NCI-H1092 treated with DMSO at 0.1 percent for 48 hours (cell line): ENCODE measurements at places on chromosomes 7 and 10.

GRCh38 chr10:113232928-113233511, 283.0 kb downstream of the TCF7L2 start:
- no peak for DNase-seq

GRCh38 chr10:132514821-132515520, 22.6 kb upstream of the INPP5A start:
- no peak for DNase-seq

- DNase-seq, result no peak
Measured at GRCh38 chr10:69446650-69447151, 4.6 kb upstream of the TSPAN15 start.

DNA sequence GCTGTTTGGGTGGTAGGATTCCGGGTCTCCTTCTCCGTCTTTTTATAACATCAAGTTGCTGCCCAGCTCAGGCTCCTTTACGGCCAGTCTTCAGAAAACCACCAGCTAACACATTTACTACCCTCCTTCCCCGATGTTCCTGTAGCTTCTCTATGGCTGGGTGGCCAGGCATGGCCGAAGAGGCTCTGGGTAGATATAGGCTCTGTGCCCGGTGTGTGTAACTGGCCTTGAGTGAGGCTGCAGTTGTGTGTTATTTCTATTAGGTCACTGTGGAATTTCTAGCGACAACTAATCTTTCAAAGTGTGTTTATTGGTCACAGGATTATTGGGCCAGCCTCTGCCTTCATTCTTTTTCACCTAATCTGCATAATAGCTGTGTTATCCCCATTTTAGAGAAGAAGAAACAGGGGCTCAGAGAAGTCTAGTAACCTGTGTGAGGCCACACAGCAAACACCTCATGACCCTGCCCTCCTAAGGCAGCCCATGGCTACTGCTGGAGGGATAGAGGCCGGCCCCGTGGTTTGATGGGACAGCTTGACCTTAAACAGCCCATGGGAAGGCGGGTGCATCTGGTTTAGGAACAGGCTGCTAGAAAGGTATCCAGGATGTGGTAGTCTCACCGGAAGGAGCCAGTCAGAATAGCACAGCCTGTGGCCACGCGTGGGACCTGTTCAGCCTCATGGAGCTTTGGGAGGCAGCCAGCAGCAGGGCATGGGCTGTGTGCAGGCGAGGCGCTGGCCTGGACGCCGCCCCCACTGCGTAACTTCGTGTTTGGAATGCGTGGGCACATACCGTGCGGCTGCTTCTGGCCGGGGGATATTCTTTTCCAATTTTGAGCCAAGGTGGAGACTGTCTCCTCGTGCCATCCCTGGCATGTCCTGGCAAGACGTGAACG, 29.7 kb downstream of the HTRA1 start:
- no peak for DNase-seq

- no peak for DNase-seq
Measured at GRCh38 chr10:132827423-132827789, 41.5 kb upstream of the NKX6-2 start.

DNA sequence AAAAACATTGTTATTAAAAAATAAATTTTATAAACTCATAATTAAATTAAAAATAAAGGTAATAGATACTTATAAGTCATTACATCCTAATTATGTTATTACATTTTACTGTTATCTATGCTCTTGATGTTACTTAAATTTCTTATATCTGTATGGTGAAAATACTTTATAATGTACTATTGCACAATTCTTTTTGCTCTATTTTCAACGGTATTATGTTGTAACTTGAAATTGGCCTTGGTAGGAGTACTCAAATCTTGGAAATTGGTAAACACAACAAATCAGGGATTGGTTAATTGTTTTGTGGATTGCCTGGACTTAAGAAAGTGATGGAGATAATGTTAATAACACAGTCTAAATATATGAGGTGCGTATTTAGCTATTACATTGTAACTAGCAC, 273.3 kb downstream of the MDFIC start:
- DNase-seq, result no peak

DNA sequence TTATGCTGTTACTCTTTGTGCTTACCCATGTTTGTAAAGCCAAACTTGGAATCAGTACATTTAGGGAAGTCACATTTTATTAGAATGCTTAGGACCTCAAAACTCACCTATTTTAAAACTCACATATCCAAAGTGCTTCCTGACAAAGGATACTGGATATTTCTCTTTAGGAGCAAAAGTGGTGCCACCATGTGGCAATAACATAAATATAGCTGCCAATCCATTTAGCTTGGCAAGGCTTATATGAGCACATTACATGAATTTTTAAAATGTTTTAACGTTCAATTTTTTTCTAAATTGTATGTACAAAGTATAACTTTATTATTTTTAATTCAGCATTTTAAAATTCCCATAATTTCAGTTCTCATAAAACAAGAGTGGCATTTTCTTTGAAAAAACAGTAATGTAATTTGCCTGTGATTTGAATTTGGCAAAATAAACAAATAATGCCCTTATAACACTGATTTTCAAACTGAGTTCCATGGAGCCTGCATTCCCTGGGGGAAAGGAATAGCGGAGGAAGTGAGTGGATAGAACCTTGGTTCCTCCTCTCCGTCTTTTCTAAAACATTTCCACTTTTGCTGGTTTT, 75.4 kb downstream of the HDAC9 start:
- DNase-seq, result peak; percentile 82

GRCh38 chr7:48059706-48060105, 24.4 kb downstream of the C7orf57 start:
- no peak for DNase-seq

DNA sequence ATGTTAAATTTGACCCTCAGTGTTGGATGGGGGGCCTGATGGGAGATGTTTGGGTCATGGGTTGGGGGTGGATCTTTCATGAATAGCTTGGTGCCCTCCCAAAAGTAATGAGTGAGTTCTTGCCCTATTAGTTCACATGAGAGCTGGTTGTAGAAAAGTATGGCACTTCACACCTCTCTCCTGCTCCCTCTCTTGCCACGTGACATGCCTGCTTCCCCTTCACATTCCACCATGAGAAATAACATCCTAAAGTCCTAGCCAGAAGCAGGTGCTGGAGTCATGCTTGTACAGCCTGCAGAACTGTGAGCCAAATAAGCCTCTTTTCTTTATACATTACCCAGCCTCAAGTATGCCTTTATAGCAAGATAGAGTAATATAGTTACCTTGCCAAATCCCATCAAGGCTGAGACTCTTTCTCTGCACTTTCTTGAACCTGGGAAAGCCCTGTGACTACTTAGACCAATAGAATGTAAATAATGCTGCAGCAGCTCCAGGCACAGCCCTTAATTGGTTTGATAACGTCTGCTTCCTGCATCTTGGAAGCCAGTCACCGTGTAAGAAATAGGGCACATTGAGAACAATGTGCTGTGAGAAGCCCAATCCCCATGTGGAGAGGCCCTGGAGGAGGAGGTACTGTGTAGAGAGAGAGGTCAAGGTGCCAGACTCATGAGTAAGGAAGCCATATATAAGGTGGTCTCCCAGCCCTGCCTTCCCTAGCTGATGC, 88.0 kb upstream of the NAMPT start:
- no peak for DNase-seq

GRCh38 chr7:70527520-70528115, 604.3 kb upstream of the GALNT17 start:
- peak; percentile 73 for DNase-seq

GRCh38 chr7:45407730-45408408, 166.3 kb upstream of the ADCY1 start:
- DNase-seq, result peak; percentile 19

- DNase-seq, result no peak
Measured at GRCh38 chr7:101865031-101865430, 47.6 kb downstream of the CUX1 start.

GRCh38 chr10:17907641-17908040, 44.1 kb upstream of the SLC39A12 start:
- DNase-seq, result peak; percentile 68

GRCh38 chr7:66528652-66529051, 100.0 kb upstream of the KCTD7 start:
- DNase-seq, result no peak

DNA sequence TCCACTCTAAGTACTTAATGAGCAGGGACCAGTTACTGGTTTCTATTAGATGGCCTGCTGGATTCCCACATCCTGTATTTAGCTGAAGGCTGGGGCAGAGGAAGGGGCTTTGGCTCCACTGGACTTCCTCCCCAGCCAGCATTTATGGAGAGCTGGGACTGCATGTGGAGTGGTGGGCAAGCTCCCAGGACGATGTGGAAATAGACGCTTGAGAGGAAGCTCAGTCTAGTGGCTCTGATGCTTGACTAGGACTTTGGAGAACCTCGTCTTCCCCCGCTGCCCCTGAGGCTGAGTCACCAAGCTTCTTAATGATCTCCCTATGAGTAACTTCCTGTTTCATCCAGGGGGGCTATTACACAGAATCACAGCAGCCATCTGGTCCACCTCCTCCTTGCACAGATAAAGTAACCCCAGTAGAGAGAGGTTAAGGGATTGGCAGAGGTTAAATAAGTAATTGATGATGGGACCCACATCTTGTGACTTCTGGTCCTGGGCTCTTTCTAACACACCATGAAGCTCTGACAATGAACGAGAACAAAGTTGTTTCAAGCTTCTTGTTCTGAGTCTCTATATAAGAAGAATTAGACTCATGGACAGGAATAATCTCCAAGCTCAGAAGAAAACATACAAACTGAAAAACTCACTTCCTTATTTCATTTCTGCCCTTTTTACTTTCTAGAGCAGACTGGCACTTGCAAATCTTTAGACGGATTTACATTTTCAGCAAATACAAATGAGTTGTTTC, 126.2 kb downstream of the PRPF18 start:
- DNase-seq, result no peak

- DNase-seq, result no peak
Measured at GRCh38 chr7:152344253-152344652, 91.5 kb downstream of the KMT2C start.

- no peak for DNase-seq
Measured at GRCh38 chr10:20995123-20995987, 98.2 kb upstream of the NEBL start.

GRCh38 chr10:71837098-71837827, 13.8 kb downstream of the PSAP start:
- DNase-seq, result no peak

- no peak for DNase-seq
Measured at GRCh38 chr7:40470091-40470592, 335.3 kb downstream of the SUGCT start.

- no peak for DNase-seq
Measured at GRCh38 chr10:29559996-29560395, 74.8 kb downstream of the SVIL start.

- no peak for DNase-seq
Measured at GRCh38 chr10:12699258-12699700, 302.2 kb downstream of the CCDC3 start.

GRCh38 chr10:378230-378929, 243.1 kb downstream of the ZMYND11 start:
- no peak for DNase-seq

- no peak for DNase-seq
Measured at GRCh38 chr7:16921644-16922257, 40.0 kb upstream of the AGR3 start.

- DNase-seq, result no peak
Measured at GRCh38 chr7:76513817-76514799, 3.8 kb downstream of the UPK3B start.

DNA sequence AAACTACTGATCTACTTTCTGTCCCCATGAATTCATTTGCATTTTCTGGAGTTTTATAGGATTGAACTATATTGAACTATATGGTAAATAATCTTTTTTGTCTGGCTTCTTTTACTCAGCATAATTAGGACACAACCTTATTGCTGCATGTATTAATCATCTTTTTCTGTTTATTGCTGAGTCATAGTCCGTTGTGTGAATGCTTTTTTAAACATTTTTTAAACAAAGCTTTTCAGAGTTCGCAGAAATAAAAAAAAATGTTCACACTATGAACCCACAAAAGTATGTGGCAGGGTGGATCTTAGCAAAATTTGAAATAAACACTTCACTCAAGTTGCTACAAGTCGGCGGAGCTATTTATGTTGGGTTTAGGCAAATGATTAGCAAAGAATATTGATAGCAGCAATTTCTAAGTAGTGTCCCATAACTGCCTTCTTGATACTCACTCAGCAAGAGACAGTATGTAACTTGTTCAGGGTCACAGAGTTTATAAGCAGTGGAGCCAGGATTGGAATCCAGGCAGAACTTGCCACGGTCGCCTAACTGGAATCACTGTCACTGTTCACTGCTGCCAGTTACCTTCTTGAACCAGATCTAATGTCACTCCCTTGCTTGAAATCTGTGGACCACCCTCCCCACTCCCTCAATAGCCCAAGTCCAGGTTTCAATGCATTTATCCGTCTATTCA, 5.6 kb downstream of the CH25H start:
- no peak for DNase-seq

DNA sequence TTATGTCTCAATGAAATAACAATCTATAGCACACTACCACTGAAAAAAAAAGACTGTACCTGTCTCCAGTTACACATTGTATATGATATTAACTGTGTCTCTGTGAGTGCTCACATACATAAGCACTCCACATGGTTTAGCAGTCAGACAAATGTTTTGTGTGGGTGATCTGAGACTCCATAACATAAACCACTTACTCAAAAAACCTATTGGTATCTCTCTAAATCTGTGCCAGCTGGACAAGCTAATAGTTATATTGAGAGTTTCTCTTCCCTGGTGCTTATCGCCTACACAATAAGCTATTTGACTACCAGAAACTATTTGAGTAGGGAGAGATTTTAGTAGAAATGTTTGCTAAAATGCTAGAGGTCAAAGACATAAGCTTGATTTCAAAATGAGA, 190.1 kb upstream of the AGR3 start:
- DNase-seq, result no peak

DNA sequence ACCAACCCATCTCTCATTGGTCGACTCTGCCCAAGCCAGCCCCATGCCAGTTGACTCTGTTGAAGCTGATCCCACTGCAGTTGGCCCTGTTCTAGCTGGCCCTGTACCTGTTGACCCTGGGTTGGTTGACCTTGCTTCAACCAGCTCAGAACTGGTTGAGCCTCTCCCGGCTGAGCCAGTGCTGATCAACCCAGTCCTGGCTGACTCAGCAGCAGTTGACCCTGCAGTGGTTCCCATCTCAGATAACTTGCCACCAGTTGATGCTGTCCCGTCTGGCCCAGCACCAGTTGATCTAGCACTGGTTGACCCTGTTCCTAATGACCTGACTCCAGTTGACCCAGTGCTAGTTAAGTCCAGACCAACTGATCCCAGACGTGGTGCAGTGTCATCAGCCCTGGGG, 7.4 kb downstream of the PPRC1 start:
- no peak for DNase-seq

DNA sequence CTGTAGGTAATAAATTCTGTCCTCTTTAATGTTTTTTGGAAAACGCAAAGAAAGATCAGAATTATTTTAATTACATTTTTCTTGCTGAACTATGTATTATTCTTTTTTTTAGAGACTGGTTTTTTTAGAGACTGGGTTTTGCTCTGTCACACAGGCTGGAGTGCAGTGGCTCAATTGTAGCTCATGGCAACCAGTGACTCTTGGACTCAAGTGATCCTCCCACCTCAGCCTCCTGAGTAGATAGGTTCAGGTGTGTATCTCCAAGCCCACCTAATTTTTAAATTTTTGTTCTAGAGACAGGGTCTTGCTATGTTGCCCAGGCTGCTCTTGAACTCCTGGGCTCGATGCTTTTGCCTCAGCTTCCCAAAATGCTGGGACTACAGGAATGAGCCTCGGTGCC, 5.3 kb upstream of the DENND10 start:
- no peak for DNase-seq

GRCh38 chr7:138363721-138364120, 96.3 kb upstream of the TRIM24 start:
- no peak for DNase-seq
